HFFc6 (cell line): ENCODE measurements at places on chromosomes 5 and 9. TPM values are rescaled to one million over a fixed set of nuclear protein-coding genes. Genes with fewer than 3 reads are reported as not detected.

- peaks cover 20% of the 10 kb centered on the region for H3K36me3 ChIP-seq
- H3K4me1 ChIP-seq, result peaks cover 21% of the 10 kb centered on the region
- H3K27me3 ChIP-seq, result no peaks in the 10 kb centered on the region; the same call in 1 of the 2 replicates
- H3K4me3 ChIP-seq, result no peak overlapping the region
- peak overlapping the region; percentile 67 for H3K27ac ChIP-seq
Measured at GRCh38 chr5:131466171-131466766, 168.8 kb downstream of the RAPGEF6 start.

DNA sequence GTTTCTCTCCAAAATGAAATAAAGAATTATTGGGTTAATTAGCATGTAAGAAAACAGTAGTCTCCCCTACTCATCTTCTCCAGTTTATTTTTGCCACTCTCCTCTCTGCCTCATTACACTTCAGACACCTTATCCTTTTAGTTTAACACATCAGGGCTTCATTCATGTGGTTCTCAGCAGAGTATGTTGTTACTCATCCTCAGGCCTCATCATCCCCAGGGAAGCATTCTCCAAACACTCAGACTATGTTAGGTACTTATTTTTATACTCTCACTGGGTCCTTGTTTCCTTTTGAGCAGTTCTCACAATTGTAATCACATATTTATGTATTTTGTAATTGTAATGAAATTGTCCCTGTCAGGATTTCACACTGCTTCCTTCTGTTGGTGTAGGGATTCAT lies 470.5 kb downstream of the PDE4D start:
- H3K4me3 ChIP-seq, result no peak overlapping the region
- H3K27ac ChIP-seq, result no peak overlapping the region
- DNase-seq, result no peak
- H3K27me3 ChIP-seq, result no peaks in the 10 kb centered on the region

- H3K4me1 ChIP-seq, result peaks cover 7% of the 10 kb centered on the region
- no peak overlapping the region for H3K27ac ChIP-seq
- peaks cover 2% of the 10 kb centered on the region; the same call in 1 of the 2 replicates for H3K27me3 ChIP-seq
- no peak for DNase-seq
- no peak overlapping the region for H3K4me3 ChIP-seq
Measured at GRCh38 chr5:15286650-15287049, 213.3 kb upstream of the FBXL7 start.

GRCh38 chr9:84139296-84140070 lies 158.9 kb downstream of the RMI1 start:
- peaks cover 13% of the 10 kb centered on the region for H3K27me3 ChIP-seq
- H3K4me3 ChIP-seq, result peak overlapping the region; percentile 0; the same call in 1 of the 2 replicates
- no peak overlapping the region for H3K27ac ChIP-seq
- H3K36me3 ChIP-seq, result no peaks in the 10 kb centered on the region

DNA sequence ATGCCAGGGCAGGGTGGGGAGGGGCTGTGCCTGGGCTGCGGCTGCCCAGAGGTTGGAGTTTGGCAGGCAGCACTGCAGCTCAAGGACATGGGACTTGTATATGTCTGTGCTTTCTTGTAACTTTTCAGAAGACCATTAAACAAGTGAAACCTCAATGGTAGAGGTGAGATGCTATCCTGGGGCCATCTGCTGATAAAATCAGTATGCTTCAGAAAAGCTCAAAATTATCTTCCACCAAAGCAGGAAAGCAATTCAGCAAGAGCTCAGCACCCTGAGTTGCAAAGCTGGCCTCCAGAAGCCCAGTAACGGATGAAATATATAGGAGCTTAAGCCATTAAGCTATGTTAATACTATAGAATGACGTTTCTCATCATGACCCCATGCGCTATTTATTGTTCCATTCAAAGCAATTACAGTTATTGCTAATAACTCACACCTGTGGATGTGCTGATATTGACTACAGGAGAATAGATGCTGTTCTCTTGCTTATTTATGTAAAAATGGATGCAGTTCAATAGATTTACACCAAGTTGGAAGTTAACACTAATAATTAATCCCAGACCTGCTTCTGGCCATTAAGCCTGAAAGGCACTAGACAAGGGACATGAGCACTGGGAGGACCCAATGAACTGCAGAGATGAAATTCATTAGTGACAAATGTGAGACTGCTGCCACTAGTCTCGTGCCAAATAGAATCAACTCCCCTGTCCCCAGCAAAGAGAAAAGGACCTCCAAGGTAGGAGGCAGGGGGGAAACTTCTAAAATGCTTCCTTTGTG lies 316.3 kb upstream of the PANK3 start:
- no peak for DNase-seq
- peaks cover 12% of the 10 kb centered on the region for H3K27me3 ChIP-seq
- no peak overlapping the region for H3K4me3 ChIP-seq
- no peaks in the 10 kb centered on the region for H3K36me3 ChIP-seq

GRCh38 chr9:119284118-119284517 lies 85.1 kb downstream of the BRINP1 start:
- H3K4me3 ChIP-seq, result no peak overlapping the region
- no peaks in the 10 kb centered on the region for H3K27me3 ChIP-seq
- H3K36me3 ChIP-seq, result no peaks in the 10 kb centered on the region
- no peaks in the 10 kb centered on the region for H3K4me1 ChIP-seq
- H3K27ac ChIP-seq, result no peak overlapping the region
- DNase-seq, result no peak

DNA sequence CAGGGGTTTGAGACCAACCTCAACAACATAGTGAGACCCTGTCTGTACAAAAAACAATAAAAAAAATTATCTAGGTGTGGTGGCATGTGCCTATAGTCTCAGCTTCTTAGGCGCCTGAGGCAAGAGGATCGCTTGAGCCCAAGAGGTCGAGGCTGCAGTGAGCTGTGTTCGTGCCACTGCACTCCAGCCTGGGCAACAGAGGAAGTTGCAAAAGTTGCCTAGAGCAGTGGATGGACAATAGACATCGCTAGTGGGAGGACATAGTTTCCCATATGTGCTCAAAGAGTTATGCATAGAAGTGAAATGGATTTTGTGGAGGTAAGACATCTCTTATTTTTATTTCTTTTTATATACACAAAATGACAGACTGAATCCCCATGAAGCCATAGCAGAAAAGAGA lies 19.0 kb downstream of the HNRNPK start:
- H3K27me3 ChIP-seq, result peaks cover 10% of the 10 kb centered on the region
- H3K27ac ChIP-seq, result no peak overlapping the region
- no peak overlapping the region for H3K4me3 ChIP-seq
- H3K36me3 ChIP-seq, result no peaks in the 10 kb centered on the region; the same call in 1 of the 2 replicates
- no peak for DNase-seq

GRCh38 chr5:168165977-168166376 lies 125.5 kb upstream of the WWC1 start:
- DNase-seq, result no peak
- no peak overlapping the region for H3K27ac ChIP-seq
- H3K4me3 ChIP-seq, result no peak overlapping the region
- peaks cover 8% of the 10 kb centered on the region for H3K27me3 ChIP-seq

GRCh38 chr5:157596487-157596886 lies 20.9 kb upstream of the ADAM19 start:
- no peak overlapping the region for H3K4me3 ChIP-seq
- no peaks in the 10 kb centered on the region; the same call in 1 of the 2 replicates for H3K27me3 ChIP-seq
- H3K36me3 ChIP-seq, result peaks cover 7% of the 10 kb centered on the region; the same call in 1 of the 2 replicates
- H3K4me1 ChIP-seq, result peaks cover 59% of the 10 kb centered on the region

DNA sequence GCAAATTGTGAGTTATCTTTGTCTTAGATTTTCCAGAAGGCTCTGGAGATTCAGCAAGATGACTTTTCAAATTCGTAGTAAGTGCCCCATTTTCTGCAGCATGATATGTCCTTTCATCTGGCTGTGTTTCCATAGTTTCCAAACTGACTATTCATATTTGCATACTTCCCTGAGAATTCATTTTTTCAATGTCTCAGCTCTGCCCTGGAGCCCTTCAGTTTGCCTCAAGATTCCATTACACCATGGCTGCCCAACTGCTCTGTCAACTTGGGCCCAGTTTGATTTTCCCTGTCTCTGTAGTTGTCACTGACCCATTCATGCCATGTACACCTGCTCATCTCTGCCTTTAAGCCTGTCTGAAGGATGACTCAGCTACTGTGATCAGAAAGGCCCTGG lies 94.2 kb upstream of the RUSC2 start:
- H3K36me3 ChIP-seq, result peaks cover 10% of the 10 kb centered on the region
- H3K27ac ChIP-seq, result no peak overlapping the region
- no peaks in the 10 kb centered on the region for H3K4me1 ChIP-seq
- H3K27me3 ChIP-seq, result no peaks in the 10 kb centered on the region; the same call in 1 of the 2 replicates
- DNase-seq, result no peak

GRCh38 chr9:128275198-128276007 lies at the start of gene GOLGA2:
Gene GOLGA2 (minus strand): TSS chr9:128276007. CDS start chr9:128275976, 31 bp downstream.
- DNase-seq, result no peak
- H3K36me3 ChIP-seq, result peaks cover 35% of the 10 kb centered on the region
- H3K4me3 ChIP-seq, result peak within 1 kb of the TSS; percentile 99
- peaks cover 15% of the 10 kb centered on the region for H3K27me3 ChIP-seq
- H3K4me1 ChIP-seq, result peaks cover 28% of the 10 kb centered on the region

DNA sequence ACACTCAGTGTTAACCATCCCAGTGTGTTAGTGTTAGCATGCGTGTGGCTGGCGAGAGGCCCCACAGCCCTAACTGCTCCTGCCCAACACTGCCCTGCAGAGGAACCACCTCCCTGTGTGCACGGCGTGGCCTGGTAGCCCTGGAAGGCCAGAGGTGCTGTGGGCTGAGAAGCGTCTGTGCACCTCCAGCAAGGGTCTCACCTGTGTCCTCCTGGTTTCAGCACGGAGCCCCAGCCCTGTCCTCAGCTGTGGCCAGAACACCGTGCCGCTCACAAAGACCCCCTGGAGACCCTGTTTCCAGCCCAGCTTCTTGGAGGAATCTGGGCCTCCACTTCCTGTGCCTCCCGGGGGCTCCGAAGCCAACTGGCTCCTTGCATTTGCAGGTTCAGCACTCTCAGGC lies 56.1 kb upstream of the NRARP start:
- no peak overlapping the region for H3K4me3 ChIP-seq
- H3K27me3 ChIP-seq, result peaks cover 11% of the 10 kb centered on the region
- H3K4me1 ChIP-seq, result no peaks in the 10 kb centered on the region
- H3K27ac ChIP-seq, result no peak overlapping the region

GRCh38 chr5:138605254-138605972 lies 30.2 kb upstream of the HSPA9 start:
- peaks cover 28% of the 10 kb centered on the region for H3K4me1 ChIP-seq
- no peak overlapping the region for H3K4me3 ChIP-seq
- peaks cover 14% of the 10 kb centered on the region for H3K27me3 ChIP-seq

GRCh38 chr5:169805527-169805934 lies 168.5 kb downstream of the DOCK2 start:
- no peak overlapping the region for H3K4me3 ChIP-seq
- no peak for DNase-seq
- H3K27ac ChIP-seq, result peak overlapping the region; percentile 93
- no peaks in the 10 kb centered on the region for H3K27me3 ChIP-seq

DNA sequence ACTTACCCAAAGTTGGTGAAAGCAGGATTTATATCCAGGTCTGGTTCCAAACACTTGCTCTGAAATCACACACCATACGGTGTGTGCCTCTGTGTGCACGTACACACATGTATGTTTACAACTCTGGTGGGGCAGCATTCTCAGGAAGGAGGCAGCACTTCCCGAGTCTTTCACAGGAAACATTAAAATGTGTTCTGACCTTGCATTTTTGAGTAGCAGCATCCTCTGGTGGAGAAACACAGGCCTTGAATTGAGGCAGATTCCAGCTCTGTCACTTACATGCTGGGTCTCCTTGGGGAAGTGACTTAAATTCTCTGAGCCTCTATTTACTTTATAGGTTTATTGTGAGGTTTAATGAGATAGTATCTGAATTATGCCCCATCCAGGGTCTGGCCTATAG lies 126.4 kb downstream of the RGS3 start:
- H3K27ac ChIP-seq, result no peak overlapping the region; the same call in 1 of the 2 replicates
- peak; percentile 69 for DNase-seq
- H3K36me3 ChIP-seq, result peaks cover 4% of the 10 kb centered on the region

DNA sequence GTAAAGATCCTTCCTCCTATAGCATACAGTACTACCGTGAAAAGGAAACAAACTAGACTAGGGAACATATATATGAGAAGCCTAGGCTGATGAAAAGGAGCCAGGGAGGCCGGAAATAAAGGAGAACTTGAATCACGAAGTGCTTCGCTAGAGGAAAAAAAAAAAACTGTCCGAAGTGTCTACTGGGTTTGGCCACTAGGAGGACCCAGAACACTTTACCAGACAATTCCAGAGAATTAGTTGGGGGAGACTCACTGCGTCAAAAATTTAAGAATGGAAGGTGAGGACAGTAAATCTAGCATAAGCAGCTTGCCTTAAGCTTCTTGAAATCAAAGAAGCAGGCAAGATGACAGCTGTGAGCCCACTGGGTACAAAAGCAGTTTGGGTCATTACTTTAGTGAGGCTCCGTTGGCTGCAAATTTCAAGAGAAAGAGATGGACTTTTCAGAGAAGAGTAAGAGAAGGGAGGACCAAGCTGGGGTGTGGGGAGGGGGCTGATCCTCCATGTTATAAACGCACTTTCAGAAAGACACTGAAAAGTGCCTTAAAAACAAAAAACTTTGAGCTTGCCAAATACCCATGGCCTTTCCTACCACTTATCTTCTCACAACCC lies 47.4 kb downstream of the P4HA2 start:
- H3K4me1 ChIP-seq, result peaks cover 27% of the 10 kb centered on the region

GRCh38 chr5:66814146-66814991 lies 218.2 kb downstream of the MAST4 start:
- H3K4me1 ChIP-seq, result no peaks in the 10 kb centered on the region
- H3K27me3 ChIP-seq, result peaks cover 20% of the 10 kb centered on the region
- H3K36me3 ChIP-seq, result no peaks in the 10 kb centered on the region

DNA sequence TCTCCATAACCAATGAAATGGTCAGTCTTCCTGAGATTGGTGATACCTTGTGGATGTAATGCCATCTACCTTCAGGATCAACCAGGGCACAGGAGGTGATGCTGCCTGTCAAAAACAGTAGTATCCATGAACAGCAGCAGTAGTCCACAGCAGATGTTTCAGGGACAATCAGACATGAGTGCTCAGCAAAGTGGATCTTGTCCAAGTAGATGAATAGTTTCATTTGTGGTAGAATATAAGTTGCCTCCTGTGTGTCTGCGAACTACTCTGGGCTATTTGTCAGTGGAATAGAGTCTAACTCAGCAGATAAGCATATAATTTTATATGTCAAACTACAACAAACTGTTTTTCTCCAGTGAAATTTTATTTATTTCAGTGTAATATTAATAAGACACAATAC lies 1860.1 kb upstream of the ACO1 start:
- H3K27me3 ChIP-seq, result no peaks in the 10 kb centered on the region
- DNase-seq, result no peak
- H3K4me1 ChIP-seq, result no peaks in the 10 kb centered on the region
- no peak overlapping the region for H3K4me3 ChIP-seq
- no peak overlapping the region for H3K27ac ChIP-seq

- no peaks in the 10 kb centered on the region for H3K27me3 ChIP-seq
- no peak for DNase-seq
- peaks cover 39% of the 10 kb centered on the region for H3K4me1 ChIP-seq
- no peak overlapping the region for H3K4me3 ChIP-seq
- peaks cover 37% of the 10 kb centered on the region for H3K36me3 ChIP-seq
Measured at GRCh38 chr9:111917201-111917600, 20.6 kb downstream of the UGCG start.

OR1Q1 gene
- total RNA-seq, result not detected in 3 replicates

PLAC8L1 gene
- total RNA-seq, result 0.42 TPM in 1 of 2 replicates, not detected in the other

FRMD3 gene
- 4.2 to 13.2 TPM (median 6.5 TPM) in 3 replicates for total RNA-seq

SPATA31A3 gene
- not detected in 3 replicates for total RNA-seq

MEF2C gene
- total RNA-seq, result 4.8 to 9.0 TPM (median 5.0 TPM) in 3 replicates

EIF4EBP3 gene
- 2.5 to 2.9 TPM (median 2.9 TPM) in 3 replicates for total RNA-seq

UNC5A gene
- total RNA-seq, result not detected in 3 replicates

SLC27A6 gene
- total RNA-seq, result 0.15 TPM in 1 of 3 replicates, not detected in the others

CNTNAP3B gene
- not detected in 3 replicates for total RNA-seq

UNC13B gene
- 18.7 to 23.1 TPM (median 18.8 TPM) in 3 replicates for total RNA-seq

KCNV2 gene
- total RNA-seq, result not detected in 3 replicates

DMRT3 gene
- not detected in 3 replicates for total RNA-seq

RNF14 gene
- 52.1 to 65.5 TPM (median 58.3 TPM) in 3 replicates for total RNA-seq

CDH12 gene
- total RNA-seq, result not detected in 3 replicates

GPR150 gene
- total RNA-seq, result 0.20 TPM in 1 of 2 replicates, not detected in the other

PCDHB10 gene
- 0.84 to 1.3 TPM (median 0.96 TPM) in 3 replicates for total RNA-seq

TNFSF8 gene
- not detected in 3 replicates for total RNA-seq
